ENCODE measurements at places on chromosomes 4 and X. TPM values are rescaled to one million over a fixed set of nuclear protein-coding genes. Genes with fewer than 3 reads are reported as not detected.
A peak's percentile ranks its signal among the peaks of the same experiment; 100 is the strongest.

Gene AIFM1
- 51.9 TPM for total RNA-seq

Gene PPP1R3F
- 8.0 TPM for total RNA-seq

Gene VSIG1
- 33.2 TPM for total RNA-seq

Gene TEX13D
- total RNA-seq = not detected

Gene PCYT1B
- total RNA-seq = 5.7 TPM

Gene STPG2
- total RNA-seq = 0.52 TPM

Gene REELD1
- 0.12 TPM for total RNA-seq

Gene TRIM75
- not detected for total RNA-seq

GRCh38 chrX:107687445-107687844, 59.1 kb downstream of the PRPS1 start:
- no peak for DNase-seq

- DNase-seq = no peak
Measured at GRCh38 chrX:49947781-49948180, 25.4 kb downstream of the CLCN5 start.

Gene RBBP7
- total RNA-seq = 202 TPM

DNA sequence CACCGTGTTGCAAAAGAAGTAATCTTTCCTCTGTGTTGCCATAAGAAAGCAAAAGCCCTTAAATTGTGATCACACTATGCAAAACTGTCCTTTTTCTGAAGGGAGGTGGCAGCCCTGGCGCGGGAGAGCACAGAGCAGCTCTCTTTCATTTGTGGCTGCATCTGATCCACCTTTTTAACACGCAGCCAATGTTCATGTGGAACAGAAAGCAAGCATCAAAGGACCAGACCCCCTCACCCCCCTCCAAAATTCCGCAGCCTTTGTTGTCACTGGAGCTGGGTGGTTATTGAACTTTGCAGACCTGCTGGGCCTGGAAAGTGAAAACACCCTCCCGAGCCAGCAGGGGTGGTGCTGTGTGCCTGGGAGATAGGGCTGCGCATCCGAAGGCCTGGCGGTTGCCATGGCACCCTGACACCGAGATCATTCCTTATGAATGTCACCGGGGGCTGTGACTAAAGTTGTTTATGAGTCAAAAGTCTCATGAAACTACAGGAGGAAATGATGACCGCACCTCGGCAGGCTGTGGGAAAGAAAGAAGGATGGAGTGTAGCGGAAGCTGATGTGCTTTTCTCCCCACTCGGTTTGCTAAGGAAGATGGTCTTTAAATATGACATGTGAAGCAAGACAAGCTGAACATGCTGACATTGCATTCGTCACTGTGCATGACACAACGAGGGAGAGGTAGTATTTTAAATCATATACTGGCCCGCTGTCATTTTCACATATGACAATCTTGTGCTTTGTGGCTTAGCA, 367.4 kb downstream of the UNC5C start:
- no peak for DNase-seq

Gene MAGEC3
- not detected for total RNA-seq

DNA sequence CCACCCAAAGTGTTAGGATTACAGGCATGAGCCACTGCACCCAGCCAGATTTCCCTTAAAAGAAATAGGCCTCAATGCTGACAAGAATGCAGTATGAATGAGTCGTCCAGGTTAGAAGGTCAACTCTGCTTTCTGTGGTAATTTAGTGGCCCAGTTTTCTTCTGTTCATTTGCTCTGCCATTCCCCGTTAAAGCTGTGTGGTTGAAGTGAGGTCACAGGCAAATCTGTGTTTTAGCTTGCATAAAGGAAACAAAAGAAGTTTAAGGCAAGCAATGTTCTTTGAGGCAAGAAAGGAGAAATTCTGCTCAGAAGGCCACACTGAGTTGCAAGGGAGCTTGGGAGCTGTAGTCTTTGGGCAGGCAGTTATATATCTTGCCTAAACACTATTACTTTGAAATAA, 176.8 kb downstream of the LARP7 start:
- DNase-seq = no peak

DNA sequence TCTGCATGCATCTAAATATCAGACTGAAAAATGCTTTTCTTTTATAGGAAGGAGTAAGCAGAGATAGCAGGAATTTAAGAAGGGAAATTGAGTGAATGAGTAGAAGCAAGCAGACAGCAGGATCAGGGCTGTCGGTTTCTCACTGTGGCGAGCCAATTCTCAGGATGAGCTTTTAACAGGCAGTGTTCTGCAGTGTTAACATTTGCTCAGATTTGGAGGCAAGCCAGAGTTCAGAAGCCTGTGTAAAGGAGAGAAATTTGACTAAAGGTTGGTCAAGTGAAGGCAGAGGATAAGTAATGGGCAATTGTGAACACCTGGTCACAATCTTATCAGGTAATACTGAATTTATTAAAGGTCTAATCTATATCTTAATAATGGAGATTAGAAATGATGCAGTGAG, 133.3 kb upstream of the MAGEB16 start:
- no peak for DNase-seq

Gene PDZD4
- total RNA-seq = 23.9 TPM

DNA sequence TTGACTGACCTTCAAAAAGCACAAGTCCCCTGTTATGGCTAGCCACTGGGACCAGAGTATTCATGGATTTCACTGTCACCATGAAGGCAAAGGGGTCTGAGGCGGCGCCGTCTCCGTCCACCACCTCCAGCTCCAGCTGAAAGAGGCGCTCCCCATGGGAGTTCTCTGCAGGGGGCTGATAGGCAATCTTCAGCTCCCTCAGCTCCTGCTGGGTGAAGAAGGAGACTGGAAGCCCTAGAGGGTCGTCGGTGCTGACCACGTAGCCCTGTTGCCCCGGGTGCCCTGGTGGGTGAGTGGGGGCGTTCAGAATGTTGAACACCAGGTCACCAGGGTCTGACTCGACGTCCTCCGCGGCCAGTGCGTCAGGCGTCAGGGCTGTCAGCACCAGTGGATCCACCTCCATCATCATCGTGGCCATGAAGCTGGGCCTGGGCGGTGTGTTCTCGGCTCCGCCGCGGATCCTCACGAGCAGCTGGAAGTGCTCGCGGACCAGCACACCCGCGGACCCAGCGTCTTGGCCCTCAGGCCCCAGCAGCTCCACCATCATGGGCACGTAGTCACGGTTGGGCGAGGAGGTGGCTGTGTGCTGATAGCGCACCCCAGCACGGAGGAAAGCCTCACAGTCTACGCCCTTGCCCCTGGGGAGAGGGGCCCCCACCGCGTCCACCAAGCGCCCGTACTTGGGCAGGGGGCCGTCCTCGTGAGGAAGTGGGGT, 987 bp downstream of the FREM3 start:
- no peak for DNase-seq

DNA sequence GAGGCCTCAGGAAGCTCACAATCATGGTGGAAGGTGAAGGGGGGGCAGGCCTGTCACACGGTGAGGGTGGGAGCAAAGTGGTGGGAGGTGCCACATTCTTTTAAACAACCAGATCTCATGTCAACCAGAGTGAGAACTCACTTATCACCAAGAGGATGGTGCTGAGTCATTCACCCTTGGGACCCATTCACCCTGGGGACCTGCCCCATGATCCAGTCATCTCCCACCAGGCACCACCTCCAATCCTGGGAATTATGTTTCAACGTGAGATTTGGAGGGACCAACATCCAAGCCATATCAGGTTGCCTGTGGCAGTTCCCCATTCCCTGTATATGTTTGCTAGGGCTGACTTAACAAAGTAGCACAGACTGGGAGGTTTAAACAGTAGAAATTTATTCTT, 318.4 kb upstream of the CLNK start:
- no peak for DNase-seq

GRCh38 chr4:146632770-146633470, 5.8 kb upstream of the POU4F2 start:
- DNase-seq = no peak

DNA sequence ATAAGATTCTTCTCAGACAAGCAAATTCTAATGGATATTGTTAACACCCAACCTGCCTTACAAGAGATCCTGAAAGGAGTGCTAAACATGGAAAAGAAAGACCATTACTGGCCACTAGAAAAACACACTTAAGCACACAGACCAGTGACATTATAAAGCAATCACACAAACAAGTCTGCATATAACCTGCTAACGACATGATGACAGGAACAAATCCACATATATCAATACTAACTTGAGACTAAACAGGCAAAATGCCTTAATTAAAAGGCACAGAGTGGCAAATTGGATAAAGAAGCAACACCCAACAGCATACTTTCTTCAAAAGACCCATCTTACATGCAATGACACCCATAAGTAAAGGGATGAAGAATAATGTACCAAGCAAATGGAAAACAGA, 100.5 kb upstream of the PCDH18 start:
- DNase-seq = no peak

Gene SSX3
- total RNA-seq = not detected

GRCh38 chrX:130645955-130646583, 244.3 kb downstream of the RBMX2 start:
- no peak for DNase-seq

- DNase-seq = no peak
Measured at GRCh38 chrX:40651620-40652223, 4.4 kb upstream of the CXorf38 start.

GRCh38 chr4:41590591-41590990, 52.6 kb downstream of the LIMCH1 start:
- DNase-seq = no peak

Gene THOC2
- 96.2 TPM for total RNA-seq

- DNase-seq = peak; percentile 32
Measured at GRCh38 chrX:56805399-56805798, 76.4 kb downstream of the NBDY start.

Gene STIM2
- total RNA-seq = 27.1 TPM

DNA sequence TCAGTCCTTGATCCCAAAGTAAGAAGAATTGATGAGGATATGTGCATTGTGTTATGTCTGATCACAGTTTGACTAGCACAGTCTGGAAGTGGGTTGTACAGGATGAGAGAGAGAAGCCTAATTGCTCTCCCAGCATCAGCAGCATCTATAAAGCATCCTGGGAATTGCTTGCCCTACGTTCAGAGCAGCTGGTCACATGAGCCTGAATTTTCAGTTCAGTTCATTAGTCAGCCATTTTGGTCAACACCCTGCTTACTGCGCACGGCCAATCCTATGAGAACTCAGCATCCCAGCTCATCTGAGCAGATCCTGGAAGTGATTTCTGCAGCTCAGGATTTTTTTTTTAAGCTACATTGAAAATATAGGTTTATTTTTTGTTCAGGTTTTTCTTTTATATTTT, at the start of gene RUFY3:
Gene RUFY3, plus strand, starts transcription at position 218 of the 400 bp plus-strand sequence. CDS start 610 bp downstream, outside the sequence.
- DNase-seq = no peak

Gene SCD5
- total RNA-seq = 36.6 TPM

Gene RASGEF1B
- 8.3 TPM for total RNA-seq

Gene GABRE
- 9.9 TPM for total RNA-seq

Gene TLR8
- not detected for total RNA-seq

- DNase-seq = no peak
Measured at GRCh38 chrX:9117851-9118250, 83.9 kb upstream of the FAM9B start.

DNA sequence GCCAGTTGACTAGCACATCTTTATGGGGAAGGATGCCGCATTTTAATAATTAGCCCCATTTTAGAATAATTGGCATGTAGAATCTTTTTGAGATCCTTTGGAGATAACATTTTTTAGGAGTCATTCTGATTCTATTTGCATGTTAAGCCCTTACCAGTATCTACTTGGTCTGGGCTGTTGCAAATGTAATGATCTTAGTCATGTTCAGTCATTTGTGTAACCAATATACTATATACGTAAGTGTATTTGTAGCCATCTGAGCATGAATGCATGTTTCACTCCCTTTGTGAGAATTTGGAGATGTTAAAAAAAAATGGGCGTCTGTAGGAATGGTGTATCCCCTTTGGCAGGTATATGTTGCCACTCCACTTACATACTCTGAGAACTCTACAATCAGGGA, 119.1 kb downstream of the TEX13A start:
- no peak for DNase-seq

GRCh38 chrX:48071064-48071985, at the start of gene ZNF630:
Gene ZNF630 (minus strand): TSS chrX:48071640. CDS start chrX:48066886, 4,754 bp downstream.
- DNase-seq = peak; percentile 68

- DNase-seq = no peak
Measured at GRCh38 chr4:95363966-95364365, 184.8 kb downstream of the UNC5C start.

Gene FAM114A1
- total RNA-seq = 33.9 TPM
